ENCODE measurements at places on chromosomes 1 and 21.
A peak's percentile ranks its signal among the peaks of the same experiment; 100 is the strongest.

GRCh38 chr1:200224315-200224714 lies 185.5 kb downstream of the ZNF281 start:
- DNase-seq, result no peak

DNA sequence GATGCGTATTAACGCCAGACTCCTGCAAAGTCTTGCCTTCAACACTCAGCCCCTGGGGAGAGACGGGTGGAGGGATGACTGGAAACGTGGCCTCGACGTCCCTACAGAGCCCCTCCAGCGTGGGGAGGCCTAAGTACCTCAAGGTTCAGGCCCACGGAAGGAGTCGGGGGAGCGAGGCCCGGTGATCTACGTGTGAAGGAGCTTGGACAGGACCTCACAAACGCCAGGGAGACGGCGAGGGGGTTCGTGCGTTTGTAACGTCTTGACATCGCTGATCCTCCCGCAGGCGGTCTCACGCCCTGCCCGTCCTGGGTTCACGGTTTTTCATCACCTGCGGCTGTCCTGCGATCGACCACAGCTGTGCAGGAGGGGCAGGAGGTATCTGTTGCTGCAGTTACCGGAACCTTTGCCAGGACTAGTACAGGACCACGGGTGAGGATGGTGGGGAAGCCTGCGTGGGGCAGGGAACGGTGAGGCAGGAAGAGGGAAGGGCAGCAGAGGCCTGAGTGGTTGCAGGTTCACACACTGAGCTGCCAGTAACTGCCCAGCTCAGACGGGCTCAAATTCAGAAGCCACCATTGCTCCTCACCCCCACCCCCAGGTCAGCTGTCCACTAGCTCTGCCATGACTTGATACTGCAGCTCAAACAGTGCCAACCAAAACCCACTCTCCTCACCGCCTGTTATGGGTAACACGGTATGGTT lies 889 bp upstream of the CCNL2 start:
- DNase-seq, result no peak

- no peak for DNase-seq
Observed at GRCh38 chr21:36065497-36066036, 4.3 kb upstream of the CBR1 start.

- no peak for DNase-seq
Observed at GRCh38 chr1:192730198-192730597, 78.6 kb upstream of the RGS2 start.

GRCh38 chr1:66438501-66438900 lies 95.5 kb upstream of the SGIP1 start:
- DNase-seq, result no peak

DNA sequence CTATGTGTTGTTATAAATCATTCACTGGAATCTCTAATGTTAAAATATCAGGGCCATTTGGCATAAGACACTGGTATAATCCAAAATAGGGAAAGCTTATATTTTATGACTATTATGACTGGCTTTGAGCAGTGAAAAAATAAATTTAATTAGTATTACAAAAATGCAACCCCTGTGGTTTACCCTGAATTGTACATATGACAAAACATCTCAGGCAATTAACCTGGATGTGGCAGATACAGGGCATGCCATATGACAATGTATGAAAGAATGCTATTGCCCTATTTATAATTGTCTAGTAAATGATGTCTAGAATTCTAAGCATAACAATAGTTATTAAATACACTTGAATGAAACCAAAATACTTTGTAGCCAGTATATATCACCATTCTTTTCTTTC lies 532.5 kb upstream of the ADGRL4 start:
- no peak for DNase-seq

DNA sequence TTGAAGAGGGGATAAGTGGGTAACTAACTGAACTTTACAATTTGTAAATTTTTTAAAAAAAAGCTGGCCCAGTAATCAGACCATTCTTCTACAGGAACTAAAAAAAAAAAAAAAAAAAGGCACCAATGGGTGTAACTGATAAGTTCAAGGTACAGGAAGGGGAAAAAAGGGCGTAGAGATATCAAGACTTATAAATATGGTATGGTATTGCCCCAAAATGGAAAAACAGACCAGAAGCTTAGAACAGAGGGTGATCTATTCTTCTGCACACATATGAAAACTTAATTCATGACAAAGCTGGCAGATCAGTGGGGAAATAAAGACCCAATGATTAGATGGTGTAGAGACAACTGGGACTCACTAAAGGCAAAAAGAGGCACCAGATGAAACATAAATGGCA lies 58.9 kb downstream of the LHX4 start:
- no peak for DNase-seq

- DNase-seq, result no peak
Observed at GRCh38 chr1:67834246-67834877, 1.1 kb upstream of the GNG12 start.

DNA sequence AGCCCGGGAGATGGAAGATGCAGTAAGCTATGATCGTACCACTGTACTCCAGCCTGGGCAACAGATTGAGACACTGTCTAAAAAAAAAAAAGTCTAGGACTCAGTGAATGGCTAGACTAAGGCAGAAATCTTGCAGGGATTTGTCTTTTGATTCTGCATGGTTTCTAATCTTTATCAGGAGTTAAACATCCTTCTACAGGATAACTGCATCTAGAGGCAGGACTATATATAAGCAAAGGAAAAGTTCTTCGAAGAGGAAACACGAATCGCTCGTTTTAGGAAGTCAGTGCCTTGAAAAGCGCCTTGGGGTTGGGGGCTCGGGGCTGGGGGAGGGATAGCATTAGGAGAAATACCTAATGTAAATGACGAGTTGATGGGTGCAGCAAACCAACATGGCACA lies 602 bp upstream of the UFC1 start:
- DNase-seq, result no peak

GRCh38 chr1:54329312-54330003 lies 76.7 kb downstream of the SSBP3 start:
- no peak for DNase-seq

DNA sequence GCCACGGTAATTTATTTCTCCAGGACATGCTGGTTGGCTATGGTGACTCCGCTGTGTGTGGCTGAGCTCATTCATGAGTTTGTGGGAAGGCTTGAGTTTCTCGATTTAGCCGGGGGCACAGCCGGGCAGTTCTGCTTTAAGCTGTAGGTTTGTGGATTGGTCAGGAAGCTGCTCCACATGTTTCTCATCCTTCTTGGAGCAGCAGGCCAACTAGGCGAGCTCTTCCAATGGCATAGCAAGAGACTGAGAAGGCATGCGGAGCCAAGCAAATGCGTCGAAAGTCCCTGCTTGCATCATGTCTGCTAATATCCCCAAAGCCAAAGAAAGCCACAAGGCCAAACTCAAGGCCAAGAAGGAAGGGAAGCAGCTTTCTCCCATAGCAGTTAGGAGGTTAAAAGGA lies 71.6 kb upstream of the GREM2 start:
- DNase-seq, result no peak

DNA sequence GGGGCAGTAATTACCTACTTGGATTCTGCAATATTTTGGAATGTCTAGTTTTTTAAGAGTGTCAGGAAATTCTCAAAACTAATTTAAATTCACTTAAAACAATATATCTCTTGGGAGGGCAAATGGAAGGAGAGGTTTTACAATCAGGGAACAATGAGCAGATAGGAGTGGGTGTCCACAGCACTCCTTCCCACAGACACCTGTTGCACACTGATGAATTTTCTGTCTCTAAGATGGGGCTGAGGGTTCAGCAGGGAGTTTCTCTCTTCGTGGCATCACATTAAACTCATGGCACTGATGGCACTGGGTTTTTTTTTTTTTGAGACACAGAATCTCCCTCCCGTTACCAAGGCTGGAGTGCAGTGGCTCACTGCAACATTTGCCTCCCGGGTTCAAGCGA lies 5.5 kb downstream of the PHF13 start:
- DNase-seq, result no peak

DNA sequence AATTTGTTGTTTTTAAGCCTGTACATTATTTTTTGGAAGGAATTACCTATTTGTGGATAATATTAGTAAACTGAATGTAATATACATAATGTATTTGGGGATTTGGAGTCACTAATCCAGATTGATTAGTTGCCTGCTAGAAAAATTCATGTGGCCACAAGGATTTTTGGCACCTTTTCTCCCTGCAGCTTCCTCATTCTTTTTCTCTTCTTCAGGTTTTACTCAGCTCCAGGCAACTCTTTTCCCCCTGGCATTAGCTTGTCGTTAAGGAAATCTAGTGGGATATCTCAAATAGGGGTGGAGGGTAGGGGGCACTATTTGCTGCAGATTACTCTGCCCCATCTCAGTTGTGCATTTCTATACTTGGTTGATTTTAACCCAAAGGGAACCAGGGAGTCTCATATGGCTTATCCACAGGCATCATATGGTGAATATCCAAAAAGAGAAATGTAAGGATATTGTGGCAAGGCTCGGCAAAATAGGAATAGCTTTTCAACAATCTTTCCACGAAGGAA lies 203.1 kb downstream of the NFIA start:
- DNase-seq, result no peak

DNA sequence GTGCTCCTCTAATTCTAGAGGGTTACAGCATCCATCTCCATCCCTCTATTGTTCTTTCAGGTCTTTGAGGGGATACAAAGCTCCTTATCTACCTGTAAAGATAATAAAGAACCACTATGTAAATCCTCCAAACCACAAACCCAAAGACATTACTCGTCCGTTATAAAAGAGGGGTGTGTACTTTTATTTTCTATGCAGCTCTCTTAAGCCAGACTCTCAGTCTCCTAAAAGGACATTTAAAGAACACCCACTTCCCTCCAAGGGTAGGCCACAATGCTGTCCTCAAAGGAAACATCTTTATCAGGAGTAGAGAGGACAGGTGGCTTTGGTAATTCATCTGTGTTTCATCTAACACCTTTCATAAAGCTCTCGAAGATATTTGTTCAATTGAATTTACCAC lies 67.9 kb upstream of the DYNLT5 start:
- no peak for DNase-seq

GRCh38 chr1:117753652-117754051 lies 147.8 kb downstream of the TENT5C start:
- DNase-seq, result no peak

- no peak for DNase-seq
Observed at GRCh38 chr1:38783640-38784229, 75.8 kb downstream of the RRAGC start.

DNA sequence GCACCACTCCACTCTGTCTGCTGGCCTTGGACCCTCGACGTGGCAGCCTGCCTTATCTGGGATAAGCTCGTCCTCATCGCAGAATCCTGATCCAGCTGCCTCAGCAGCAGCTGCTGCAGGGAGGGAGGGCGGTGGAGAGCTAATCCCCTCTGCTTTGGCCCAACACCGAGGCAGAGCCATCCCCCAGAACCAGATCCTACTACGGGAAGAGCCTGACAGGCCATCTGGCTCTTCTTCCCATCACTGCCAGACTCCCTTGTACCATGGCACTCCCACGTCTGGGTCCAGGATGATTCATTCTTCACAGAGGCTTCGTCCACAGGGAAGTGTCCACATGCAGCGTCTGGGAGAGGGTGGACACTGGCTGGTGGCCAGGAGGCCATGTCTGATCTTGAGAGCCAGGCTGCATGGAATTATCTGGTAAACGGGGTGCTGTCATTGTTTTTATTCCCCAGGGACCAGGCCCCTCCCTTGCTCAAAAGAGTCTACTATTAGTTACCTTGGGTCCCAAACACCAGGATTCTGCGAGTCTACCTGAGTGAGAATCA lies 14.6 kb upstream of the PKP1 start:
- DNase-seq, result peak; percentile 39

- peak; percentile 38 for DNase-seq
Observed at GRCh38 chr1:31583995-31584868, 7.9 kb downstream of the TINAGL1 start.

GRCh38 chr1:30747033-30748008 lies 10.3 kb downstream of the LAPTM5 start:
- no peak for DNase-seq

GRCh38 chr1:90591970-90592356 lies 125.1 kb downstream of the BARHL2 start:
- no peak for DNase-seq

GRCh38 chr1:234986750-234987414 lies 141.8 kb downstream of the TOMM20 start:
- no peak for DNase-seq

DNA sequence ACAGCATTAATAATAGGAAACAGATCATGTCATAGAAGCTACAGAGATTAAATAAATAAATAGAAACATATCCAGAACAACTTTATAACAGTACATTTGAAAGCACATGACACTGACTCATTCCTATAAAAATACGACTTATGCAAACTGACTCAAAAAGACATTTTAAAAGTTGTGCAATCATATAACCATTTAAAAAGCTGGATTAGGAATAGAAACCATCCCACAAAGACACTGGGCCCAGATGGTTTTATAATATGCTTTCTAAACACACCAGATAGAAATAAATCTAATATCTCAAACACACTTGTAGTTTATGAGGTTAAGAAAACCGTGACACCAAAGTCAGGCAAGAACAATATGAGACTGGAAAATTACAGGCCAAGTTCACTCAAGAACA lies 47.6 kb downstream of the MATN1 start:
- DNase-seq, result no peak

- DNase-seq, result no peak
Observed at GRCh38 chr1:210294999-210295745, 33.5 kb upstream of the HHAT start.

GRCh38 chr1:198977909-198978308 lies 339.1 kb downstream of the PTPRC start:
- no peak for DNase-seq

DNA sequence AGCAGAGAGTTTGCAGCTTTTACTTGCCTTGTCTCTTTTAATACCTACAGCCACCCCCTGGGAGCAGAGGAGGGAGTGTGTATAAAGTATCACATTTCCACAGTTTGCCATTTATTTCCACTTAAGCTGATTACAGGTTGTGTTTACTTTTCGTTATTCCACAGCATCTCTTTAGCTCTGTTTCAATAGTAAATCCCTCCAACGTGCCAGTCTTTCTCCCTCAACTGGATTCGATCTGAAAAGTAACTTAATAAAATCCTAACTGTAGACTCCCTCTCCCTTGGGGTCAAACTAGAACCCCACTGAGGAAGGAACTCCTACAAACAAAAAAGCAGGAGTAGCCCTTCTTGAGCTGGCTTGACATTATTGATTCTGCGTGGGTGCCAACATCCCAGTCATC lies 3.1 kb upstream of the FCGR2A start:
- no peak for DNase-seq

DNA sequence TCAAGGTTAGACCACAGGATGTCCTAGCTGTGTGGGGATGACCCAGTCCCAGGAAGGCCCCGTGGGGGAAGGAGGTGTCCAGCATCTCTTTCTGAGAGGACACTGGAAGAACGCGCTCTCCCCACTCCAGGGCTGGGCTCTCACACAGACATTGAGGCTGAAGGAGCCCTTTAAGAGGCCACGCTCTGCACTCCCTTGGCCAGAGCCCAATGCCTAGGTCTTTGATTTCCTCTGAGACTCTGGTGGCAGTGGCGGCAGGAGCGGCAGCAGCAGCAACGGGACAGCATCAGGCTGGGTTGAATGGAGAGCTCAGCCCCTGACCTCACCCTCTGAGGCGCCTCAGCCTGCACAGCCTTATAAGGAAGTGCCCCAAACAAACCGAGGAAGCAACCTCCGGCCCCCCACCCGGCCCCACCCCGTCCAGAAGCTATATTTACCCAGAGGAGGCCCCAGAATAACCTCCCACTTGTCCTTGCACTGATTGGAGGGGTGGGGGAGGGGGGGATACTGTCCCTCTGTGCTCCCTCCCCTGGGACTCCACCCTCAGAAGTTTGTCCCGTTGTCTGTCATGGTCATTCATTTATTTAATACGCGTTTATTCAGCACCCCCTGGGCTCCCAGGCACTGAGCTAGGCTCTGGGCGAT lies 12.3 kb downstream of the NES start:
- no peak for DNase-seq

- DNase-seq, result no peak
Observed at GRCh38 chr1:183776731-183777130, 28.2 kb upstream of the RGL1 start.

Data from activated CD8-positive, alpha-beta memory T cell treated with anti-CD3 and anti-CD28 coated beads, Interleukin-2, amount 50 U/mL, for 48 hours (primary cell).